ENCODE measurements at places on chromosomes 4 and X.

GRCh38 chr4:117422297-117422696 is 336.9 kb upstream of the TRAM1L1 start:
- no peak for DNase-seq

DNA sequence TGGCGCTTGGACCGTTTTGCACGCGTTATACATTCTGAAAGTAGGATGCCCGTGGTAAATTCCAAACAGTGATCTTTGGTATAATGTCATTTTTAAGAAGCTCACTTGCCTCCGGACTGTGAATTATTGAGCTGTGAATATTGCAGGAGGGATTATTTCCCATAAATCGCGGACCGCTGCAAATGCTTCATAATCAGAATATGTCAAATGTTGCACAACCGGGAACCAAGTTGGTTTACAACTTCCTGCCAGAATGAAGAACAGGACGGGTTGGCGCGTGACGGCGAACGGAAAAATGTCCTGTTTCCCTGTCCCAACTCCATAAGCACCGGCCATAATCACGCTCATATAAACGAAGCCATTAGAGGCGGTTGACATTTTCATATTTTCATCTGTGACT is 67.6 kb downstream of the SHOX start:
- no peak for DNase-seq

DNA sequence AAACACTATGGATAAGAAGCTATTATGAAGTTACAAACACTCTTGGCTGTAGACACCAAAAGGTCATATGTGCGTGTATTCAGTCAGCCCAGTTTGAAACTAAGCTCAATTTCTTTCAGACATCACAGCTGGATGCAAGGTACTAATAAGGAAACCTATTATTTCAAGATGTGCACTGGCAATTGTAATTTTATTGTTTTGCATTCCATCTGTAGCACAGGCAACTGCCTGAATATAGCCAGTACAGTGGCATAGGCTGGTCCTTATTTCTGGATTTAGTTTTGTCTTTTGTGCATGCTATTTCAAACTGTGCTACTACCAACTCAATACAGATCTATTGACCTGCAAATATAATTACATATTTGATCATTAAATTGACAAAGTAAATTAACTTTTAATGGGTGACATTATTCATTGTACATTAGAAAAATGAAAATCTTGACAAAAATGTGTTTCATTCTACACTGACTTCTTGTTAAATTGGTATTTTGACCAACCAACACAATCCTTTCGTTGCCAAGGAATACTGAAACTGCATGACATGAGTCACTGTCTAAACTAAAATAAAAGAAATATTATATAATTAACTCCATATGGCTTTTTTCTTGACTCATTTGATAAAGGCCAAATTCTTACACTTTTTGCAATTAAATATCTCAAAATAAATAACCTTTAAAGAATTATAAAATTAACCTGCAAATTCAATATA is 594.3 kb upstream of the ADGRL3 start:
- DNase-seq, result no peak

GRCh38 chr4:37762294-37762990 is 64.0 kb upstream of the PGM2 start:
- no peak for DNase-seq

DNA sequence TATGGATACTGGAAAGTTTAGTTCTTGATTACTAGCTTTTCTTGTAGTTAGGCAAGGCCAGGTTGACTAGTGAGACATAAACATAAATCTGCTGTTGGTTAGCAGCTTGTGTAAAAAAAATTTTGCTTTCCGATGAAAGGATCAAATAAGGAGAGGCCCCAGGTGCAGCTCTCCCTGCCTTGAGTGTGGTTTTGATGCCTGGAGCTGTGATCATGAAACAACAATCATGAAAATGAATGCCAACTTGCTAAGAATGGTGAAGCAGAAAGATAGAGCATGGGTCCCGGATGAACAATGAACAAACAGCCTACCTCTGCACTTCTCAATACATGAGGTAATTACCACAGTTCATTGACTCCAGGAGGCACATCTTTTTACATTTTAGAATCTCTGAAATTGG is 14.4 kb upstream of the SYP start:
- DNase-seq, result no peak

DNA sequence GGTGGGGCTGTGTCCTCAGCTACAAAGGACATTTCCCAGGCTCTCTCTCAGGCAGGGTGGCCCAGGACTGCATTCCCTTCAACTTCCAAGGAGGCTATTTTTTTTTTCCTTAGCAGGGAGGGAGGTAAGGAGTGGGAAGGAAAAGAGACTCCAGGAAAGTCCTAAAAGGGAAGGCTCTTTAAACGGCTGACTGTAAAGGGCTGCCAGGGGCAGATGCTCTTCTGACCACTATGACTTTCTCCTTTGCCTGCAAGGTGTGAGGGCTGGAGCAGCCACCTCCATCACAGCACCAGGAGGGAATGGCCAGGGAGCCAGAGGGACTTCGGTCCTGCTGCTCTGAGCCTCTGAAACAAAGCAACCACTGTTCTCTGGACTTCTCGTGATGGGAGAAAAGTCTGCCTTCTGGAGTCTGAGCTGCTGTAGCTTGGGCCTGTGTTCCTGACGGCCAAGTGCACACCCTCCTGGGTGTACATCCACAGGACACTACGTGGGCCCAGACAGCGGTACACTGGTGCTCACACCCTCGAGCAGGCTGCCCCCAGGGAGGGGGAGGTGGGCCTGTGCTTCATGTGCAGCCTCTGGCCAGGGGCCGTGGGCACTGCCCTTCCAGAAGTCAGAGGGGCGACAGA is 17.9 kb downstream of the NAT8L start:
- DNase-seq, result no peak

GRCh38 chr4:3124070-3124767 is 49.7 kb downstream of the HTT start:
- DNase-seq, result no peak

- peak; percentile 11 for DNase-seq
These were observed 25.4 kb upstream of the SLAIN2 start for GRCh38 chr4:48315728-48316630.

GRCh38 chrX:8432396-8432795 is 32.2 kb upstream of the VCX3B start:
- no peak for DNase-seq

GRCh38 chr4:113837397-113837796 is 75.9 kb upstream of the CAMK2D start:
- no peak for DNase-seq

GRCh38 chrX:40968180-40968579 is 117.1 kb upstream of the USP9X start:
- DNase-seq, result no peak
